ENCODE measurements at places on chromosomes 12 and 14.

GRCh38 chr12:29510591-29511185 is 13.2 kb upstream of the OVCH1 start:
- DNase-seq = no peak

DNA sequence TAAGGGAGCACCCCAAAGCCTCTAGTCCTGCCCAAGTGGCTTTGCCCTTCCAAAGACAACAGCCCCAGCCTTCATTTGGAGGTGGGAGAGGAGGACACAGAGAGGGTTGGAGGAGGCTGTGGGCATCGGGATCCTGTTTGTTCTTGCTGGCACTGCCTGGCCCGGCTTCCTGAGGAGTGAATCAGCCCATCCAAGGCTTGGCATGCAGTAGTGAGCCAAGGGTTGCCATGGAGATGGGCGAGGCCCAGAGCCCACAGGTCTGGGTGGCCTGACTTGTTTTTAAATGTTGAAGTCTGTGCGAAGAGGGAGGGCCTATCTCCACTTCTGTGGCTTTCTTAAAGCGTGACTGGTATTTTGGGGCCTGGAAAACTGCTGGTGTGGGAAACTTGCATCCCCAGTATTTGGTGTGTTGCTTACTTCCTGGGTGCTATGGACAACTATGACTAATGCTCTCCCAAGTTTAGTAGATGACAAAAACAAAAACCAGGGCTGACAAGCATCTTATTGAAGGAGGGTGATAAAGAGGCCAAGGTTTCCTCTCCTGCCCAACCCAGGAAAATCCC is 15.8 kb downstream of the CD9 start:
- peak; percentile 74 for DNase-seq

- no peak for DNase-seq
Measured at GRCh38 chr14:69175130-69175529, 16.2 kb upstream of the EXD2 start.

- DNase-seq = no peak
Measured at GRCh38 chr12:115355301-115355700, 671.3 kb upstream of the TBX3 start.

DNA sequence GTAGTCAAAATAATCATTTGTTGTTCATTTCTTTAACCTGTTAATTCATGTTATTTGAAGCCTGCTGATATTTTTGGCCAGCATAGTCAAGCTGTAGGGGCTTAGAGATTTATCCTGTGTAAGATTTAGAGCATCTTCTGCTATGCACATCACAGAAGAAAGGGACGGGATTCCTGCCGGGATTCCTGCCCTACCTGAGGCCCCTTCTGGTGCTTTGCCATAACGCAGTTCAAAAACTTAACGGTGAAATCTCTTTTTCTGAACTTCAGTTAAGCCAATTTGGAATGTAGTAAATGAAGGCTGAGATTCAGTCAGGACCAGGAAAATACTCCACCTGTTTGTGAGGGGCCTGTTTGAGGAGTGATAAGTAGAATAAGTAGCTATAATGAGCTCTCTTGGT is 50.7 kb upstream of the TMEM260 start:
- DNase-seq = no peak

- DNase-seq = no peak
Measured at GRCh38 chr12:46926526-46926925, 100.7 kb upstream of the SLC38A4 start.

DNA sequence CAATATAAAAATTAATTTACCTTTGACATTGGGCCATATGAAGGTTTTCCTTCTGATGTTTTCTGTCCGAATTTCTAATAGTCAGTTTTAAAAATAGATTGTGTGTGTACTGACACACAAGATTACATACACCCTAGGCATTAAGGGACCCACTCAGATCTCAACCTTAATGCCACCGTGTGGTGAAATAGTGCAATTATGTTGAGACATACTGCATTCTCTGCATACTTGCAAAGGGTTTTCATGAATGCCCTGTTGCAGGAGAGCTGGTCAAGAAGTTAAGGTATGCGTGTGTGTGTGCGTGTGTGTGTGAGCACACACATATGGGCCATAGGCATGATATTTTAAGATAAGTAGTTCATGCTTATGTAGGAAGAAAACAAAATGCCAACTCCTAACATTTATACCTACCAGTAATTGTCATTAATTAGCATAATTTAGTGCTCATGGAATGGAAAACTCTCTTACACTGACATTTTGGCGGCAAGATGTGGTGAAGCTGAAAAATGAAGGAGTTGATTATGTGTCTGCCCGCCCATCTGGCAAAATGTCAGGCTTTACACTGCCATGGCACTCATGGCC is 58.8 kb downstream of the PIK3C2G start:
- DNase-seq = no peak
